ENCODE measurements at places on chromosomes 5 and 9.

DNA sequence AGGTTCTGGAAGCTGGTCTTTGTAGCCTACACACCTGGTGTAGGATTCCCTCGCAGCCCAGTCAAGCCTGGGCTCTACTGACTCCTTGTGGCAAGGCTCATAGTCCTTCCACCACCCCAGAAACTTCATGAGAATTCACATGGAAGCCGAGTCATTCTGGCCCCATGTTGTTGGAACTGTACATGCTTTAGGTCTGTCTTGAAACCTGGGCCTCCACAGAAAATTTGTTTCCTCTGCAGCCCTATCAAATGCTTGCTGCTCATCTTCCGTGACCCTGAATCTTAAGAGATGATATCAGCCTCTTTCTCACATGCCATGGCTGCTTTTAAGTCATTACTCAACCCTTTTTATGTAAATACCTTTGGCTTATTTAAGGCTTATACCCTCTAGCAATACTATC is 113.4 kb upstream of the GRHPR start:
- no peak for DNase-seq

DNA sequence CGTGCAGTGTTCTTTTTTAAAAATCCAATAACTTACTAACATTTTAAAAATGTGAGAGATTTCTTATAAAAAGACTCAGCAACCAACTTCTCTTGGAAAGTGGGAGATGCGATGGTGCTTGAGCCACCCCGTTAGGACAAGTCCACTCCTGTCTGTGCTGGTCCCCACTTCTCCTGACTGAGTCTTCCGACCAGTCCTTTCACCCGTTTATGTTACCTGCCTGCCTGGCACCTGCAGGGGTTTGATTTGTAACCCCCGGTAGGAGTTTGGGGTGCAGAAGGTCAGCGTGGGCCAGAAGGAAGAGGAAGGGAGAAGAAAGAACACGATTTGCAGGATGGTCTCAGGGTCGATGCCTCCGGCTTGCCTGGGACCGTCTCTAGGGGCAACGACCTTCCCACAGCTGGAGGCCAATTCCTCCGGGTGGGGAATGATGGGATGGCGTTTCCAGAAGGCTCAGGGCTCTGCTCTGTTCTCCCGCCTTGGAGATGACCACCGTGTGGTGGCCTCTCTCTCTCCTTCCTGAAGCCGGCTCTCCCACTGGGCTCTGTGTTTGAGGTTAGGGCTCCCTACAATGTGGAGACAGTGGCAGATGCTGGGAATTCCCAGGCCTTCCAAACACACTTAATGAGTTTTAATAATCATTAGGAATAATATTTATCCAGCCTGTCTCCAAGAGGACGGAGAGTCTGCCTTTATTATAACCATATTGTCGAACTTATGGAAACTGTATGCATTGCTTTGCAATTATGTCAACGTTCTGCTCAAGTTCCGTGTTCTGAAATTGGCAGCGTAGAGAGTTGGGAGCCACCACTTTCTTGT is 14.8 kb downstream of the COL27A1 start:
- no peak for DNase-seq

DNA sequence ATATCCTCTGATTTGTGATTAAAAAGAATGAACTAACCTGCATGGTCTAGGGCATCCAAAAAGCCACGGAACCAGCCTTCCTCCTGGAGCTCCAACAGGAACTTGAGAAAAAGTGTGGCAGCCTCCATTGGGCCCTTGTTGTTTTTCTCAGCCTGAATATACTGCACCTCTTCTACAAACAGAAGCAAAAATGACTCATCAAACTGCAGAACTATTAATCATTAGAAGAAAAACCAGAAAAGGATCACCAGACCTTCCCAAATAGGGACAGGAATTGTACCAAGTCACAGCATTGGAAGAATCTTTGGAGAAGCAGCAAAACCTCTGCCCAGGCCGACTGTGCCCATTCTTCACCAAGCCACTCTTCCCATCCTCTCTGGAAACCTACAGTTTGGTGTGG is 25.2 kb downstream of the RIGI start:
- DNase-seq, result no peak

GRCh38 chr5:80481019-80481893 is 6.6 kb upstream of the FAM151B start:
- DNase-seq, result peak; percentile 21

- DNase-seq, result no peak
Observed at GRCh38 chr5:60891667-60892066, 47.6 kb upstream of the ELOVL7 start.

GRCh38 chr9:93963969-93964368 is 8.8 kb upstream of the BARX1 start:
- DNase-seq, result no peak

DNA sequence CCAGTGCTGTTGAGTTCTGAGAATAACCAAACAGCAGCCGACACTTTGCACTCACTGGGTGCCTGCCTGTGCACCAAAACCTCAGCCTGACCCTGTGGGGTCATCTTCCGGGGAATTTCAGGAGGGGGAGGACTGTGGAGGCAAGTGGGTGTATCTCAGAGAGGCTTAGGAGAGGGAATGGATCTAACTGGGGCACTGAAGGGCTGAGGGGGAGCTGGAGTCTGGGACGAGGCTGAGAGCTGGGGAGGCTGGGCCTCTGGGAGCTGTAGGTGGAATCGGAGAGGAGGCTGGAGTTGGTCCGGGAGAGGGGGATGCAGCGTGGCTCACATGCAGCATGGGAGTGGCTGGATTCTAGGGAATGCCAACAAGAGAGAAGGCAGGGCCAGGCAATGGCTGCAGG is 14.9 kb upstream of the ASS1 start:
- DNase-seq, result no peak

GRCh38 chr9:134957165-134957944 is 39.6 kb upstream of the FCN1 start:
- DNase-seq, result no peak

DNA sequence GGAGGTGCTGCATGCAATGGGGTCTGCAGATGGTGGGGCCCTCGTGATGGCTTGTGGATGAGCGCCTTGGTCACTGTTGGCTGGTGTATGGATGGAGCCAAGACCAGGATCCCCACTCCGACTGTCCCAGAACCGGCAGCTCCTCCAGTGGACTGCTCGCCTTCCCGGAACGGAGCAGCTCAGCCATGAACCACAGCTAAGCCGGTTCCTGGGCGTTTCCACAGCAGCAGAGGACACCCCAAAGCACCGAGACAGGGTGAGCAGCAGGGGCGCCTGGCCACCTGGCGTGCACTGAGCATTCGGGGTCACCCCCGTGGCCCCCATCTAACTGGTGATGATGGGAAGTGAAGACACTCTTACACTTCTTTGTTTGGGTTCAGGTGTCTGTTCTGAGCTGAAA is 26.1 kb downstream of the CCDC187 start:
- no peak for DNase-seq

- no peak for DNase-seq
Observed at GRCh38 chr5:57889558-57889957, 406.9 kb upstream of the ACTBL2 start.

- DNase-seq, result no peak
Observed at GRCh38 chr5:94903726-94904125, 285.3 kb downstream of the SLF1 start.

GRCh38 chr5:8033261-8033660 is 164.3 kb downstream of the MTRR start:
- DNase-seq, result no peak

DNA sequence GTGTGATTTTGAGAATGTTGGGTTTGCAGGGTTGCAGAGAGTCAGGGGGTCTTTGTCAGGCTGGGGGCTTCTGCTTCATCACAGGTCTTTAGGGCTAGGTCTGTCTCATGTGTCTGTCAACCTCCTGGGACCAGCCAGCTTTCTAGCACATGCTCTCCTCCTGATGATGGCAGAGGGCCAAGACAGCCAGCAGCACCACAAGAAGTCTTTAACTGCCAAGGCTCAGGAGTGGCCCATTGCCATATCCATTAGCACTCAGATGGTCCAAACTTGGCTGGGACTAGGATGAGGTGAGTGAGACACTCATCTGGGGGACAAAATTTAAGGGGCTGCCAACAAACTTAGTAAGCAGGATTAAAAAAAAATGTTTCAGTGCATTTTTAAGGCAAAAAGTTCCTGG is 384.2 kb upstream of the CDH10 start:
- DNase-seq, result no peak

- no peak for DNase-seq
Observed at GRCh38 chr5:21654556-21654955, 1198.6 kb downstream of the CDH12 start.

DNA sequence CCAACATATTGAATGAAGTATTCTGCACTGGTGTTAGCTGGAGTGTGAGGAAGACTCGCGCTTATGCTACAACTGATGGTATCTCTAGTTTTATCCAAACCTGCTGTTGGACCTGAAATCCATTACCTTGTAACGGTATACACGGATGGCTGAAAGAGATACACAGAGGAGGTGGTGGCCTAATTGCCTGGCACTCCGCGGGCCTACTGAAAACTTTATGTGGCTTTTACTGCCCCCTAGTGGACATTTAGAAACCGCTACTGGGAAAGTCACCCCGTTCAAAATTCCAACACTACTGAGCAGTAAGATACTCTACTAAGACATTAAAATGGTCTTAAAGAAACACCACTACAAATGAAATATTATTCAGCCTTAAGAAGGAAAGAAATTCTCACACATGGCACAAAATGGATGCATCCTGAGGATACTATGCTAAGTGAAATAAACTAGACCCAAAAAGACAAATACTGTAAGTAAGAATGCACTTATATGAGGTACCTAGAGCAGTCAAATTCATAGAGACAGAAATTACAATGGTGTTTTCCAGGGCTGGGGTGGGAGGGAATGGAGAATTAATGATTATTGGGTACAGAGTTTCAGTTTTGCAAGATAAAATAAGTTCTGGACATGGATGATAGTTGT is 100.4 kb downstream of the TTLL11 start:
- DNase-seq, result peak; percentile 40

GRCh38 chr5:124053340-124053739 is 541.4 kb downstream of the CSNK1G3 start:
- DNase-seq, result no peak

DNA sequence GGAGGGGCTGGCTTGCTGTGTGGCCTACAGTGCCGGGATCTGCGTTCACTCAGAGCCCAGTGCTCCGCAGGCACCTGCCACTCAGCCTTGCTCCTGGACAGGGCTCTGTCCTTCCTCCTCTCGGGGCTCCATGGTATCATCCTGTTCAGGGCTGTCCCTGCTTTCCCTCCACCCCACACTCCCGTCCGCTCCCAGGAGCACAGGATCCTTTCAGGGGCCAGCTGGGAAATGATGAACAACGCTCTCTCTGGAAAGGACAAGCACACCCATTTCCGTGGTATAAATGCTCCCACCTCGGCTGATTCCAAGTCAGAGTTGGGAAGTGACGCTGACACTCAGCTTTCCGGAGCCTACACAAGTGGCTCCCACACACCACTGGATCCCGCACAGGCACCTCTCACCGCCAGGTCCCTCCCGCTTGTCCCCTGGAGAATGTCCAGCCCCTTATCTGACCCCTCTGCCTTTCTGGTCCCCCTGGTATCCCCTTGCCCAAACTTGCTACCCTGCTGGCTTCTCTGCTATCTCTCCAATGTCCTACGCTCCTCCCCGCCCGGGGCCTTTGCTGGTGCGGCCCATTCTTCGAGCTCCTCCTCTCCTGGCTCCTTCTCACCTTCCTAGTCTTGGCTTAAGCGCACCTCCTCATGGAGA is 21.3 kb downstream of the HMCN2 start:
- no peak for DNase-seq

- no peak for DNase-seq
Observed at GRCh38 chr9:14097215-14097614, 216.7 kb downstream of the NFIB start.

GRCh38 chr5:55140908-55141665 is 18.9 kb upstream of the GPX8 start:
- DNase-seq, result no peak

DNA sequence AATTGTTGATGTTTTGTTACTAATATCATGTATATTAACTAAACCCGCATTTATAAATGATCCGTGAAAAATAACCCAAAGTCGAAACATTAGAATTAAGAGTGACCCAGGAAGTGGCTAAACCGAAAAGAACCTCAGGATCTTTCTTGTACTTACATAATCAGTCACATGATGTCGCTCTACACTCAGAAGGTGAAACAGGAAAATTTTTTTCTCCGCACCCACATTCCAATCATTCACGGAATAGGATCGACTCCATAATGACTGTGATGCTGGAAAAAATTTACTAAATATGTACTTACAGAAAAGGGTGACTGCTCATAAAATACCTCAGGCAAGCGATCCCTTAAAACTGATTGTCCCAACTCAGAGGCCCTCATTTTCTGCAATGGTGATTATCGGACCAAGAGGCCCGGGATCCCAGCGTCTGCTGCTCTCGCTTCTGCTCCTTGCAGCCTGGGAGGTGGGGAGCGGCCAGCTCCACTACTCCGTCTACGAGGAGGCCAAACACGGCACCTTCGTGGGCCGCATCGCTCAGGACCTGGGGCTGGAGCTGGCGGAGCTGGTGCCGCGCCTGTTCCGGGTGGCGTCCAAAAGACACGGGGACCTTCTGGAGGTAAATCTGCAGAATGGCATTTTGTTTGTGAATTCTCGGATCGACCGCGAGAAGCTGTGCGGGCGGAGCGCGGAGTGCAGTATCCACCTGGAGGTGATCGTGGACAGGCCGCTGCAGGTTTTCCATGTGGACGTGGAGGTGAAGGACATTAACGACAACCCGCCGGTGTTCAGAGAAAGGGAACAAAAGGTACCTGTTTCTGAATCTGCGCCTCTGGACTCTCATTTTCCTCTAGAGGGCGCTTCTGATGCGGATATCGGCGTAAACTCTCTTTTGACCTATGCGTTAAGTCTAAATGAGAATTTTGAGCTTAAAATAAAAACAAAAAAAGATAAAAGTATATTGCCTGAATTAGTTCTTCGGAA is at the start of gene PCDHA12:
TSS of gene PCDHA12 (plus strand) at position 224 of the 981 bp plus-strand sequence. CDS start at position 389, 165 bp downstream.
- no peak for DNase-seq

DNA sequence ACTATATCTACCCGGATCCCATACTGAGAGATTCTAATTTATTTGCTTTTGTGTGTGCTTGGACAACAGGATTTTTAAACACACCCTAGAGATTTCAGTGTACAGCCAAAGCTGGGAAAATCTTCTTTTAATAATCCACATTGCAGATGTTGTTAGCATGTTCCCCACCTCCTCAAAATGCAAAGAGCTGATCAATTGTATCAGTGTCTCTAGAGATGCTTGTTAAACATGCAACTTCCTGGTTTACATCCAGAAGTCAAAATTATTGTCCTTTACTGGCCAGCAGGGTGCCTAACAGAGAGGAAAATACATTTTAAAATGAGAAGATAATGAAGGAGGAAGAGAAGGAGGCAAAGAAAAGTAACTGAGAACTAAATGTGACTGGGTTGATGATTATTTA is 793.3 kb downstream of the SEMA5A start:
- no peak for DNase-seq

GRCh38 chr5:133993185-133993936 is 11.4 kb downstream of the VDAC1 start:
- no peak for DNase-seq
